Neural progenitor cell (in vitro differentiated cells): ENCODE measurements at places on chromosomes 12 and 14. TPM values are rescaled to one million over a fixed set of nuclear protein-coding genes. Genes with fewer than 3 reads are reported as not detected.

DNA sequence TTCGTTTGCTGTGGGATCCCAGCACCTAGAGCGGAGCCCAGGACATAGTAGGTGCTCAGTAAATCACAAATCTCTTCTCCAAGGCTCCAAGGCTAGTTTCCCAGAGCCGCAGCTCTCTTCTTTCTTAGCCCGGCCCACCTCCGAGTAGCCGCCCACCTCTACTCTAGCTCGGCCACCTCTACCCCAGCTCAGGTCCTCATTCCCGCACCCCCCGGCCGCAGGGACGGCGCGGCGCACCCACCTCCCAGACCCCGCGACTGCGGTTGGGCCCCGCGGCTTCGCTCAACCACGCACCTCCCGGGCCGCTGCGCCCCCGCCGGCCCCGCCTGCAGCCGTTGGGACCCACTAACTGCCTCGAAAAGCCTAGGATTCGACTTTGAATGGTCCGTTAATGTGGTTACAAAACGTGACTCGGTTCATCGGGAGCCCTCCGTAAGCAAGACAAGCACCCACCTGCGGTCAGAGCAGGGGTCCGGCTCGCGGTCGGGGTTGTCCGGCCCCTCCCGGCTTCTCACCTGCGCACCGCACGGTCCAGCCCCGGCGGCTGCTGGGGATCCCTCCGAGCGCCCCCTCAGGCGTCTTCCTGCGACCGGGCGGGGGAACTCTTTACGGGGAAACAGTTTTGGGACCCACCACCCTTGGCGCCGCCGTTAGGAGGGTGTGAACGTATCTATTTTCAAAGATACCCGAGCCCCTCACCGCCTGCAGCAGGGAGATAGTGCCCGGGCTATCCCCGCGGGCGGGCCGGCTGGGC lies at the start of gene SLC2A14:
SLC2A14 (minus strand) TSS at position 350 of the 754 bp plus-strand sequence. CDS start 3,035 bp downstream, outside the sequence.
- H3K4me1 ChIP-seq: no peaks in the 10 kb centered on the region
- no peak for DNase-seq
- H3K4me3 ChIP-seq: no peak within 1 kb of the TSS
- no peaks in the 10 kb centered on the region for H3K36me3 ChIP-seq

Gene HRK
- 0.06 TPM in 1 of 2 replicates, not detected in the other for total RNA-seq

DNA sequence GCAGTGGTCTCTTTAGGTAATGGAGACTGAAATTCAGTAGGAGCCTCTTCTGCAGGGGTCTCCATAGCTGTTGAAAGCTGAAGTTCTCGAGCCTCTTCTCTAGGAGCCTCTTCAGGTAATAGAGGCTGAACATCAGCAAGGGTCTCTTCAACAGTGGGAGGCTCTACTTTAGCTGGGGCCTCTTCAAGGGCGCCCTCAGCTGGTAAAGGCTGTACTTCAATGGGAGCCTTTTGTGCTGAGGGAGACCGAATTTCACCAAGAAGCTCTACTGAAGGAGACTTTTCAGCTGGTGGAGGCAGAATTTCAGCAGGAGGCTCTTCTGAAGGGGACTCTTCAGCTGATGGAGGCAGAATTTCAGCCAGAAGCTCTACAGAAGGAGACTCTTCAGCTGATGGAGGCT lies 1.5 kb downstream of the FSCB start:
- no peak overlapping the region for H3K27ac ChIP-seq
- DNase-seq: no peak
- H3K36me3 ChIP-seq: no peaks in the 10 kb centered on the region
- H3K4me1 ChIP-seq: no peaks in the 10 kb centered on the region

DNA sequence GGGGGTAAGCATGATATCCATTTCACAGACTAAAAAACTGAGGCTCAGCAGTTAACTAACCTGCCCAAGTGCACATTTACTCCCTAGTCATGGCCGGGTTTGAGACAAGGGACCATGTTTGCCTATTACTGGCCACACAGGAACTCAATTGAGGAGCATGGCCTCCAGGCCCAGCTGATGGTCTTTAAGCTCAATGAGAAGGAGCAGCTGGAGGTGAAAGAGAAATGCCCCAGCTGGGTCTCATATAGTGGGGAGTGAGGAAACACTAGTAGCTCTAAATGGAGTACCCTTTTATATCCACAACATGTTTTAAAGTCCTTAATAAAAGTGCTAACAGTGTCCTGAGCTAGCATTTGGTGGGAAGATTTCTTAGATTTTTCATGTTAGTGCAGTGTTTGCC lies 1.6 kb downstream of the TDP1 start:
- H3K36me3 ChIP-seq: no peaks in the 10 kb centered on the region
- peak overlapping the region; percentile 90 for H3K4me3 ChIP-seq
- no peak overlapping the region for H3K27ac ChIP-seq
- H3K27me3 ChIP-seq: no peaks in the 10 kb centered on the region
- no peak for DNase-seq
- peaks cover 23% of the 10 kb centered on the region for H3K4me1 ChIP-seq

Gene CEP290
- 25.4 and 32.1 TPM in 2 replicates for total RNA-seq

Gene BCL2L14
- not detected in 2 replicates for total RNA-seq

- no peaks in the 10 kb centered on the region for H3K4me1 ChIP-seq
- no peak for DNase-seq
- no peaks in the 10 kb centered on the region for H3K27me3 ChIP-seq
- no peak overlapping the region for H3K27ac ChIP-seq
- H3K4me3 ChIP-seq: no peak overlapping the region
These were observed 1.2 kb downstream of the GALNT4 start for GRCh38 chr12:89523393-89523792.

GRCh38 chr12:124862768-124863415 lies 772 bp downstream of the SCARB1 start:
- H3K27ac ChIP-seq: no peak overlapping the region
- H3K27me3 ChIP-seq: peaks cover 23% of the 10 kb centered on the region
- DNase-seq: peak; percentile 56
- H3K36me3 ChIP-seq: no peaks in the 10 kb centered on the region
- peaks cover 5% of the 10 kb centered on the region for H3K4me1 ChIP-seq

GRCh38 chr14:105589161-105589925 lies 63.0 kb downstream of the TMEM121 start:
- H3K4me3 ChIP-seq: no peak overlapping the region
- no peak for DNase-seq
- H3K36me3 ChIP-seq: no peaks in the 10 kb centered on the region
- H3K27ac ChIP-seq: no peak overlapping the region
- H3K4me1 ChIP-seq: no peaks in the 10 kb centered on the region

- no peak within 1 kb of the TSS for H3K4me3 ChIP-seq
- H3K27ac ChIP-seq: no peak within 1 kb of the TSS
- no peak for DNase-seq
- no peaks in the 10 kb centered on the region for H3K36me3 ChIP-seq
These were observed at the start of gene LPAR5 for GRCh38 chr12:6635856-6636531. LPAR5 (minus strand) TSS chr12:6635959; CDS start chr12:6621248, 14,711 bp downstream.

GRCh38 chr14:106228541-106229158 lies 702.3 kb downstream of the TMEM121 start:
- H3K36me3 ChIP-seq: no peaks in the 10 kb centered on the region
- no peak overlapping the region for H3K4me3 ChIP-seq
- DNase-seq: no peak
- H3K27ac ChIP-seq: no peak overlapping the region
- H3K27me3 ChIP-seq: no peaks in the 10 kb centered on the region

- no peak overlapping the region for H3K4me3 ChIP-seq
- no peak overlapping the region for H3K27ac ChIP-seq
- DNase-seq: peak; percentile 9
- H3K36me3 ChIP-seq: no peaks in the 10 kb centered on the region
- no peaks in the 10 kb centered on the region for H3K4me1 ChIP-seq
- no peaks in the 10 kb centered on the region for H3K27me3 ChIP-seq
These were observed 46.0 kb downstream of the ITPR2 start for GRCh38 chr12:26786865-26787514.

DNA sequence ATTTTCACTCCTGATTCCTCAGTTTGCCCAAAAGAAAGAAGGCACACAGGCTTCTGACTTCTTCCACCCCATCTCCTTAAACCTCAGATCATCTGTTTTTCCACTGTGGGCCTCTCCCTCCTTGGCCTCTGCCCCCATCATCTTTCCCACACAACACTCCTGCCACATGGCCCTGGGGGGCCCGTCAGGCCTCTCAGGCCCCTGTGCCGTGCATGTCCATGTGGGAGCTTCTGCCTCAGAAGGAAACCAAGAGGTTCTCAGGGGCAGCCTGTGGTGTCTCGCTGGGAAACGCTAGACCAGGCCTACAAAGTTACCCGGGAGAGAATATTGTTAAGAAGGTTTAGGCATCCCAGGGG lies 8.0 kb downstream of the KLHL33 start:
- H3K27me3 ChIP-seq: no peaks in the 10 kb centered on the region
- no peaks in the 10 kb centered on the region for H3K4me1 ChIP-seq
- H3K36me3 ChIP-seq: no peaks in the 10 kb centered on the region
- no peak overlapping the region for H3K4me3 ChIP-seq
- no peak overlapping the region for H3K27ac ChIP-seq

- no peaks in the 10 kb centered on the region for H3K36me3 ChIP-seq
- peak; percentile 58 for DNase-seq
- H3K4me1 ChIP-seq: no peaks in the 10 kb centered on the region
These were observed 23.3 kb downstream of the GABARAPL1 start for GRCh38 chr12:10235761-10236631.
